Activated T-helper 1 cell treated with anti-CD3 and anti-CD28 coated beads, Interleukin-2, amount 50 U/mL, for 16 hours (primary cell): ENCODE measurements at places on chromosomes 16 and 17.

DNA sequence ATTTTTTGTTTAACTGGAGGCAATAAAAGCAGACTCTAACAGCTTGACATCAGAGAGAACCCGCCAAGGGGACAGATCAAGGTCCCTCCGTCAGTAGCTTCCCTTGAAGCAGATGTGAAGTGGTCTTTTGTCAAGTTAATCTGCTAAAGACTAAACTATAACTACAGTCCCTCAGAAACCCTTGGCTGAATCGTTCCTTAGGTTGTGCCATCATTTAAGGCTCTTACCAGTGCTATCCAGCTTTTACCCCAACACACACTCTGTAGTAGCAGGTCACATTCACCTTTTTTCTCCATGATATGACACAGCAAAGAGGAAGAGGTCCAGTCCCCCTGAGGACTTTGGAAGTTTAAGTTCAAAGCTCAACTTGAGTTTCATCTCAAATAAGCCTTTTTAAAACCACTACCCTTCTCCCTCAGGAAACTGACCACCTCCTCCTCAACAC is 49.7 kb downstream of the ERN1 start:
- no peak for DNase-seq

DNA sequence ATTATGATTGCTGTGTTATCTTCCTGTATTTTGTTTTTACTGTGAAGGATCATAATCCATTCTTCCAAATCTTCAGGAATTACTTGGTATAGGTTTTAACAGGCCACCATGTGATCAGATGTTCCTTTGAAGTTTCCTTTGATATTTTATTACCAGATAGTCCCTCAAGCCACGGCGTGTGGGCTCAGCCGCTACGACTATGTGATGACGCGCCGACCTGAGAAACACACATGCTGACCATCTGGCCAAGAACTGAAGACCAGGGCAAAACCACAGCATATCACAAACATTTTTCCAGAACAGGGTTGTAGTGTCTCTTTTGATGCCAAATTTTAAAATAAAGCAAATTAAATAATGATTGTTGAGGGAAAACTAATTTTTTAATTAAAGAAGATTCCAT is 47.3 kb downstream of the ZCCHC14 start:
- DNase-seq, result no peak

DNA sequence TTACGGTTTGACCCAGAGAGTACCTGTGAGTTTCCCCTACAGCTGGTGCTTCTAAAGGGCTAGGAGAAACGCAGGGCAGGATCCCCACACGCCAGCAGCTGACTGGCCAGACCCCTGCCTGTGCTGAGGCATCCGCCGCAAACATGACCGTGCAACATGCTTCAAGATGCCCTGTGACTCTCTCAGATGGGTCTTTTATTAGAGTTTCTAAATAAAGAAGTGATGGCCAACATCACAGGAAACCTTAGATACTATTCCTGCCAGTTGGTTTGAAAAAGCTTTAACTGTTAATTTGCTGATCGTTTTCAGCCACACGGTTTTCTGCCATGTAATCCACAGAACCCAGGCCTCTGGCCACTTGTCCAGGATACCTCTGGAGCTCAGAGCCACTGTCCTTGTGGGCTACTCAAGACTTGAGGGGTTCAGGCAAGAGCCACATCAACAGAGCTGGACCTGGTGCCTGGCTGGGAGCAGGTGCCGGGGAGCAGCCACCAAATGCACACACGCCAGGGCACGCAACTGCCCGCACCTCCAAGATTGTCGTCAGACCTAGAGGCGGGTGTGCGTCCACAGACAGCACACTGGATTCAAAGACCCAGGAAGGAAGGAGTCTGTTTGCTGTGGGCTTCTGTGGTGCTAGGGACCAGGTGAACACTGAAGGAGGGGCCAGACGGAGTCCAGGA is 118.4 kb downstream of the ZNF778 start:
- no peak for DNase-seq

- no peak for DNase-seq
These were observed 26.9 kb upstream of the FAM20A start for GRCh38 chr17:68627956-68628575.

- DNase-seq, result no peak
These were observed 115.1 kb upstream of the ANKFN1 start for GRCh38 chr17:56038131-56038530.

- DNase-seq, result no peak
These were observed 17.8 kb upstream of the NAGLU start for GRCh38 chr17:42518046-42518754.

DNA sequence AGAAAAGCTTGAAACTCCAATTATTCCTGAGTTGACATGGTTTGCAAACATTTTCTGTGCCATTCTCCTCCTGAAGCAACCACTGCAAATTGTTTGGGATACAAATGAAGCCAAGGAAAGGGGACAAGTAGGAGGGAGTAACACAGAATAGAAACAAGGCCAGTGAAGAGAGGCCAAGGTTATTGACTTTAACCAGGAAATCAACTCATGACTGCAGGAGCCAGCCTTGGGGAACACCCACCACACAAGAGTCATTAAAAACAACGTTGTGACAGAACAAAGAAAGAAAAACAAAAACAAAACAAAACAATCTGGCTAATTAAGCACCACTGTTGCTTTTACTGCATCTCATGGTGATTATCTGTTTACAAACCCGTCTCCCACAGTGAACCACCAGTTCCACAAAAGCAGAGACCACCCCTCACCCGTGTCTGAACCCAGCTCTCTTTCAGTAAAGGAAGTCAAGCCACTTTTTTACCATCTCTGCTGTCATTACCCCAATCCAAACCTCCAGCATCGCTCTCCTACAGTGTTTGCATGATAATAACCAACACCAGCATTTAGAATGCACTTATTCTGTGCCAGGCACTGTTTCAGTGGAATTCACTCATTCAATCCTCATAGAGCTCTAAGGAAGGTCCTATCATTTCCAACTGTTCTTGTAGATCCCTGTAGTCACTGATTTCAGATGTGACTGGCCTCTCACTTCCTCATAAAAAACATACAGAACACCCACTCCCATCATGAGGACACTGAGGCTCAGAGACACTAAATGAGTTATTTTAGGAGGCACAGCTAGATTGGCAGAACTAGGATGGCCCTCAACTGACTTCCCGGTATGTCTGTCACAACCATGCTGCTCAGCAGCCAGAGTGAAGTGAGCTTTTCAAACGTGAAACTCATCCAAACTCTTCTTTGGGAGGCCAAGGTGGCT is 2.0 kb downstream of the ZDHHC1 start:
- no peak for DNase-seq

DNA sequence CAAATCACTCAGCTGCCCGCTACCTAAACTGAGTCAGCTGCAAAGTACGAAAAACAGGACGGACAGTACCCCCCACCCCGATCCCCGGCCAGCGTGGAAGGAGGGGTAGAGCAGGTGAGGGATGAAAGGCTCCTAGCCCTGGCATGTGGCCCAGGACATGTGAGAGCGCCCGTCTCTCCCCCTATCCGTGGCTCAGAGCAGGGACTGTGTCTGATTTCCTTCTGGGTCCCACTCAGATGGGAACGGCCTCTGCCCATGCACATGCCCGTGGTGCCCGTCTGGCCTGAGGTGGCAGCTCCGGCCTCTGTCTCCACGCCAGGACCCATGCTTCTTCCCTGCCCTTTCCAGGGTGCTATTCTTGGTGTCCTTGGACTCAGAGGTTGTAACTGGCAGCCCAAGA is 30.2 kb upstream of the RASD1 start:
- DNase-seq, result no peak

DNA sequence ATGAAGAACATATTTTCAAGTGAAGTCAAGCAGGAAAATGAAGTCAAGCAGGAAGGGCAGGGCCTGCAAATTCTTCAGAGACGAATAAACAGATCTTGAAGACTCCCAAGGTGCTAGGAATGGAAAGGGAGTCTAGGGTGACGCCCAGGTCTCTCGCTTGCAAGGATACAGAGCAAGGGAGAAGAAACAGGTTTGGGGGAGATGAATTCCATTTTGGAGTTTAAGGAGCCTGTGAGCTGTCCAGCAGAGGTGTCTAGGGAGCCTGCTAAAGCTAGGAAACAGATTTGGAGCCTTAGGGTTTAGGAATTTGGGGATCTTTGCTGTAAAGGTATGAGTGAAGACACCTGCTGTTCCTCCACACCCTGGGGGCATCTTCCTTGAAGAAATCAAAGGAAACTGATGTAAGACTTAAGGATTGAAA is 2.0 kb upstream of the UNKL start:
- no peak for DNase-seq

GRCh38 chr16:7513429-7513828 is 180.8 kb downstream of the RBFOX1 start:
- no peak for DNase-seq

- no peak for DNase-seq
These were observed 9.2 kb downstream of the FMNL1 start for GRCh38 chr17:45230787-45231480.

DNA sequence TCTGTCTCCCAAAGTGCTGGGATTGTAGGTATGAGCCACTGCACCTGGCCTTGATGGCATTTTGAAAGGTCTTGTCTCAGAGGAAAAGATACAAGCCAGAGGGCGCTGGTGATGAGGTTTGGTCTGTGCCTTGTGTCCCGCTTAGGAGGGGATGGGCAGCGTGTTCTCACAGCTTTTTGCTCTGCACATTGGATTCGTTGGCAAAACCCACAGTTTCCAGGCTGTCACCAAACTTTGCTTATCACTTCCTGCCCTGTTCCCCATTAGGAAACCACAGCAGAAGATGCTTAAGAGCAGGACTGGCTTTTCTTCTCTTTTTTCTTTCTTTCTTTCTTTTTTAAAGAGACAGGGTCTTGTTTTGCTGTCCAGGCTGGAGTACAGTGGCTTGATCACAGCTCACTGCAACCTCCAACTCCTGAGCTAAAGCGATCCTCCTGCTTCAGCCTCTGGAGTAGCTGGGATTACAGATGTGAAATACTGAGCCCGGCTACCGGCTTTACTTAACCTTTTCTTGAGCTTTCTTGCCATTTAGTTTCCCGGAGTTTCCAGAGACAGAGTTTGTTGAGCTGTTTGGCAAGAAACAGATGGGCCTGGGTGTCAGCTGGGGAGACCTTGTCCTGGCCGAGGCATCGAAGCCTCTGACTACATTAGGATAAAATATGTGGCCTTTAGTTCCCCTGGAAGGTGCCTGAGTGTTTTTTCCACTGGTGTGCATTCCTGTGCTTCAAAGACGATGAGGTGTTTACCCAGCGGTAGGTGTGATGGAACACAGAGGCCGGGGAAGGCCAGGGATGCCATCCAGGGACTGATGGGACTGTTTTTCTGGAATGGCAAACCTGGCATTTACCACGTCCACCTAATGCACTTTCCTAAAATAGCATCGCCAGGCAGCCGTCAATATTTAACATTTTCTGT is 112.9 kb downstream of the ABCC1 start:
- DNase-seq, result no peak

GRCh38 chr17:80835816-80836657 is 155.6 kb upstream of the CHMP6 start:
- DNase-seq, result no peak

DNA sequence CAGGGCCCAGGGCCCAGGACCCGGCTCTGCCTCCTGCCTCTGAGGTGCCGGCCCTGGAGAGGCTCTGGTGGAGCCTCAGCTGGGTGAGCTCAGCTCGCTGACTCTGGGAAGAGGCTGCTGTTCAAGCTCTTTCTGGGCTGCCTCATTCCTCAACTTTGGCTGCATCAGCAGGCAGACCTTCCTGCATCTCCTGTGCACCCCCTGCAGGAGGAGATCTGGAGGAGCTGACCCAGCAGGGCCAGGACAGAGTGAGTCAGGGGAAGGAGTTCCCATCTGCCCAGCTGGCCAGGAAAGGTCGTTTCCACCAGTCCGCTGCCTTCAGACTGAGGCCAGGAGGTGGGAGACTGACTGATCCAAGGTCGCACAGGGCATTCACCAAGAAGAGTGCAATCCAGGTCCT is 10.7 kb downstream of the CRHR1 start:
- no peak for DNase-seq

DNA sequence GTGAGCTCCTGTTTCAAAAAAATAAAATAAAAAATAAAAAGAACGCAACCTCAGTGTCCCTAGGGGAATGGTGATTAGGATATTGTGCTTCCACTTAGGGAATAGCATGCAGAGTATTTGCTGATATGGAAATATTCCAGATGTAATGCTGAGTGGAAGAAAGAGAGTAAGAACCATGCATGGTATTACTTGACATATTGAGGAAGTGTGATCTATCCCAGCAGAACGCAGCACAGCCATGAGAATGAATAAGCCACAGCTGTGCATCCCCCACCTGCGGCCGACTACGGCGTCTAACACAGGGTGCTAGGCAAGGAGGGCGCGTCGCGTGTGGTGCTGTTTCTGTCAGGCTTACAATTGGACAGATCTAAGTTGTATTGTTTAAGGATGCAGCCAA is 49.5 kb downstream of the FOXK2 start:
- no peak for DNase-seq

DNA sequence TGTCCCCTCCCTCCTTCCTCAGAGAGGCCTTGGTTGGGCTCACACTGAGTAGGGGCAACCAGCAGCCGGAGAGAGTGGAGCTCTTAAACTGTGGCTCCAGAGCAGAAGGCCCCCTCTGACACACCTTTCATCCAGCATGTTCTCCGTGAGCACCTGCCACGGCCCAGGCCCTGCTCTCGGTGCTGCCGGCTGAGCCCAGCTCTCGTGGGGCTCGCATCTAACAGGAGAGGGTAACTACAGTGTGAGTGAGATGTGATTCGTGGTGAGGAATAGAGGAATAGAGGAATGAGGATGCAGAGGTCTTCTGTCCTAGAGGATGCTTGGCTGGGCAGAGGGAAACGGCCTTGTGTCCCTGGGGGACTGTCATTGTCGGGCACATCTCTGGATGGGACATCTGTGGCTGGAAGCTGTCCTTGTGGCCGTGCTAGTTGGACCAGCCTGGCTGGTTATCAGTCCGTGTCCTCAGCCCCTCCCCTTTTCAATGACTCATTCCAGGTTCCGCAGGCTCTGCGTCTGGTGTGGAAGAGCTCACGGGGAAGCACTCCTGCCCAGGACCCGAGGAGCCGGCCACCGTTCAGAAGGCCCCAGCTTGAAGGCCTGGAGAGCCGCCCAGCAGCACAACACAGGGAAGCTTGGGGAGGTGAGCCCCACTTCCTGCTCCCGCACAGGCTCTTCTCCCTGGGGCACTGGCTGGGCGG is 11.9 kb upstream of the DNASE1 start:
- DNase-seq, result no peak

DNA sequence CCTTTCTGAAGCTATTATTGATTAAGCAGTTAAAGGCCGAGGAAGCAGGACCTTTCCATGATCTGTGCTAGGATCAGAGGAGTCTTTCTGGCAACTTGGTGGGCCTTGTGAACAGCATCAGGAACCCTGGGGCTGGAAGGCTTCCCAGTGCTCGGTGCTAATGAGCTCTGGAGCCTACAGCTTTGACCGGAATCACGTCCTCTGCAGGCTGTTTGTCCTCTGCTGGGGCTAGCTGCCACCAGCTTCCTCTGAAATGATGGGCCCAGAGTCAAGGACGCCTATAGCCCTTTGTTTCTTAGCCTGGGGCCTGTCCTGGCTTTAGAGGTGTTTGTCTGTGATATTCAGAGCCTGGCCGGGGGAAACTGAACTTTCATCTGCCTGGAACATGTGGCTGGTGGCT is 111.6 kb downstream of the SHISA9 start:
- no peak for DNase-seq

DNA sequence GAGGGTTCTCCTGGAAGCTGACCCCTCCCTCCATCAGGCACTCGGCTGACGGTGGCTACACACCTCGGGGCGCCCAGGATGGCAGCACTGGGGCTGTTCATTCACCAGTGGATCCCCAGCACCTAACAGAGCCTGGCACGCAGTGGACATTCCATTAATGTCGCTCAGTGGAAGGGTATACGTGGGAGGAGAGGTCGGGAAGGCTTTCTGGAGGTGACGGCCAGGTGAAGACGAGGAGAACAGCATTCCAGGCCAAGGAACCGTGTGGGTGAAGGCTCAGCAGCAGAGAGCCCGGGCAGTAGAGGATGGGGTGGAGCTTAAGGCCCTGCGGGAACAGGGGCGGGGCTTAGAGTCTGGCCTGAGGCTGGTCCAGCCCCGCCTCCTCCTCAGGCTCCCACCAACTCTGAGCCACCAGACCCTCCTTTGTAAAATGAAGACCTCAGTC is 2.5 kb upstream of the HS3ST6 start:
- DNase-seq, result no peak
